ENCODE measurements at places on chromosomes 6 and 20. TPM values are rescaled to one million over a fixed set of nuclear protein-coding genes. Genes with fewer than 3 reads are reported as not detected.

Gene C6orf141
- 0.72 TPM for polyA plus RNA-seq

Gene C6orf15
- polyA plus RNA-seq, result not detected

Gene SLC16A10
- 2.2 TPM for polyA plus RNA-seq

Gene SLC17A1
- not detected for polyA plus RNA-seq

Gene TNXB
- 99.0 TPM for polyA plus RNA-seq

Gene PSORS1C1
- 6.5 TPM for polyA plus RNA-seq

Gene GABRR1
- polyA plus RNA-seq, result not detected

Gene DEFB116
- not detected for polyA plus RNA-seq

Gene HDGFL1
- not detected for polyA plus RNA-seq

Gene SLC22A2
- 0.05 TPM for polyA plus RNA-seq

Gene NTSR1
- polyA plus RNA-seq, result not detected

Gene BMP2
- polyA plus RNA-seq, result 1.9 TPM

Gene LSM2
- polyA plus RNA-seq, result 27.0 TPM

Gene DCDC2
- not detected for polyA plus RNA-seq

Gene NCOA3
- 6.7 TPM for polyA plus RNA-seq

Measured in right cardiac atrium (tissue), 5 donors.